ENCODE measurements at places on chromosomes 12 and 14.
A peak's percentile ranks its signal among the peaks of the same experiment; 100 is the strongest.

GRCh38 chr12:91877022-91877421 lies 268.6 kb downstream of the BTG1 start:
- peak; percentile 65 for DNase-seq

GRCh38 chr14:29339494-29340172 lies 573.0 kb downstream of the FOXG1 start:
- no peak for DNase-seq

- no peak for DNase-seq
These were observed 29.4 kb downstream of the YARS2 start for GRCh38 chr12:32726286-32726685.

DNA sequence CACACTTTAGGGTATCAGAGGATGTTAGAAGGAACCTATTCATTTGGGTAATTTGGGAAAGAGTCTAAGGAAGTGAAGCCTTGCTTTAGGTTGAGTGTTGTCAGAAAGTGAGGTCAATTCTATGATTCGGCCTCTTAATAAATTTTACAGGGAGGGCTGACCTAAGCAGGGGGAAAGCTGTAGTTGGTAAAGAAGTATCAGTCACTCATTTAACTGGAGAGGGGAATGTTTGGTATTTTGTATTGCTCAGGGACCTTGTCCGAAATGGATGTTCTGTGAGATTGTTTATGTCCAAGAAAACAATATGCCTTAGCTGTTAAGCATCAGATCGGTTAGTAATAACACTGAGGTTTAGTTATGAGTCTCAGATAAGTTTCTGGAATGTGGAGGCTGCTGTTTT lies 7.3 kb downstream of the CAND1 start:
- DNase-seq = no peak

GRCh38 chr12:53754633-53755264 lies 3.0 kb upstream of the CISTR start:
- DNase-seq = no peak

DNA sequence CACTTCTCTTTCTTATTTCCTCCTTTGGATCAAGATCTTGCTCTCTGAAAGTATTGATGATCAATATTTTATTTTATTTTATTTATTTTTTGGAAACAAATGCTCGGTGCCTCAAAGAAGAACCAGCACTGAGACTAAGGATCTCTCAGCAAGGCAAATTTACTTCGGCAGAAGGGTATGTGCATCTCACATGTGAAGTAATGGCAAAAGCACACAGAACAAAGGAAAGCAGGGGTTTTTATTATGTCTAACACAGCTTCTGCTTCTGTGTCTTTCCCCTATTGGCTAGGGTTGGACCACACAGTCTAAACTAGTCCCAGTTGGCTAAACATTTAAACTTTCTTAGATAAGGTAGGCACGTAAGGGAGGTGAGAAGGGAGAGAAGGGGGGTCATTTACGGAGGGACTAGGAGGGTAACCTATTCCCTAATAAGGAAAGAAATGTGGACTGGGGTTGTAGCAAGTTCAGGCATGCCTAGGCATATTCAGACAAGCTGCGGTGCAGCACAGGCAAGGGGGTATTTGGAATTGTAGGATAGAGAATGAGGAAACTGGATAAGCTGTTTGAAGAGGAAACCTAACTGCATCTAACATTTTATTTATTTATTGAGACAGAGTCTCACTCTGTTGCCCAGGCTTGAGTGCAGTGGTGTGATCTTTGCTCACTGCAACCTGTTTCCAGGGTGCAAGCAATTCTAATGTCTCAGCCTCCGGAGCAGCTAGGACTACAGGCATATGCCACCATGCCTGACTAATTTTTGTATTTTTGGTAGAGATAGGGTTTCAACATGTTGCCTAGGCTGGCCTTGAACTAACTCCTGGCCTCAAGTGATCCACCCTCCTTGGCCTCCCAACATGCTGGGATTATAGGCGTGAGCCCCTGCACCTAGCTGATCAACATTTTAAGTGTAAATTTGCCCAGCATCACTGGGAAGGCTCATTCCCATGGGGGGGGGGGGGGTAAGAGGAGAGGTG lies 90.0 kb upstream of the EIF5 start:
- no peak for DNase-seq

GRCh38 chr12:62692884-62693283 lies 226.3 kb downstream of the MON2 start:
- DNase-seq = no peak

- no peak for DNase-seq
These were observed 20.9 kb downstream of the KMT2D start for GRCh38 chr12:49039421-49040363.

GRCh38 chr12:116621194-116621593 lies 62.0 kb downstream of the MAP1LC3B2 start:
- no peak for DNase-seq

All from stimulated activated CD4-positive, alpha-beta T cell treated with anti-CD3 and anti-CD28 coated beads, TNF-alpha, amount 100 ng/mL, for 4 hours (primary cell).